ENCODE measurements at places on chromosomes 4 and X. TPM values are rescaled to one million over a fixed set of nuclear protein-coding genes. Genes with fewer than 3 reads are reported as not detected.

TMEM255A gene
- total RNA-seq, result 0.07 TPM

RNF150 gene
- total RNA-seq, result 3.3 TPM

GLRB gene
- 16.7 TPM for total RNA-seq

HPGDS gene
- total RNA-seq, result not detected

KCNE5 gene
- 0.52 TPM for total RNA-seq

STK32B gene
- total RNA-seq, result 3.2 TPM

MAOA gene
- 18.7 TPM for total RNA-seq

PNMA6A gene
- total RNA-seq, result 3.3 TPM

EIF4E gene
- 136 TPM for total RNA-seq

FGFBP1 gene
- not detected for total RNA-seq

GPR119 gene
- not detected for total RNA-seq

ARX gene
- not detected for total RNA-seq

PITX2 gene
- 0.33 TPM for total RNA-seq

FGF13 gene
- total RNA-seq, result 0.13 TPM
